ENCODE measurements at places on chromosomes 7 and 10. TPM values are rescaled to one million over a fixed set of nuclear protein-coding genes. Genes with fewer than 3 reads are reported as not detected.

DNA sequence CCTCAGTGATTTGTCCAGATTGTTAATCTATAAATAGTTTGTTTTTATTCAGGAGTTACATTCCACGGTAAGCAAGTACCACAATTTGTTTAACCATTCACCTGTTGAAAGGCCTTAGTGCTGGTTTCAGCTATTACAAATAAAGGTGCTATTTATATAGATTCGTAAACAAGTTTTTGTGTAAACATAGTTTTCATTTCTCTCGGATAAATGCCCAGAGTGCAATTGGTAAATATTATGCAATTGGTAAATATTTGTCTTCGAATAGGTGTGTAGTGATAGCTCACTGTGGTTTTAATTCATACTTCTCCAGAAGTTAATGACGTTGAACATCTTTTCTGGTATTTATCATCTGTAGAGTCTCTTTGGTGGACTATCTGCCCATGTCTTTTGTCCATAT, 76.4 kb upstream of the RSU1 start:
- no peak for DNase-seq

The ABCA13 gene
- 0.76 TPM for total RNA-seq

The FANK1 gene
- total RNA-seq, result 7.1 TPM

- DNase-seq, result no peak
These were observed 12.2 kb upstream of the FAM53B start for GRCh38 chr10:124756156-124756903.

The PNLIPRP1 gene
- 0.82 TPM for total RNA-seq

GRCh38 chr10:113993489-113993991, 50.1 kb upstream of the ADRB1 start:
- DNase-seq, result no peak

DNA sequence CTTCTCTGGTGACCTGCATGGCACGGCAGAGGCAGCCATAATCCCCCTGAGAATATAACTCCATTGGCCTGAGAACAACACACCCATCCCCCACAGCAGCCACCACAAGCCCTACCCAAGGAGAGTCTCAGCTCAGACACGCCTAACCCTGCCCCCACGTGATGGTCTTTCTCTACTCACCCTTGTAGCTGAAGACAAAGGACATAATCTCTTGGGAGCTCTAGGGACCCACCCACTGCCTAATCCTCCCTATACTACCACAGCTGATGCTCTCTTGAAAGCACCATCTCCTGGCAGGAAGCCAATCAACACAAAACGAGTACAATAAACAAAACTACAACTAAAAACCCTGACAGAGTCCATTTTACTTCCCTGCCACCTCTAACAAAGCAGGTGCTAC, 30.7 kb upstream of the HPSE2 start:
- DNase-seq, result no peak

The CPA2 gene
- total RNA-seq, result 1.1 TPM
